ENCODE measurements at places on chromosomes 2 and 18.

DNA sequence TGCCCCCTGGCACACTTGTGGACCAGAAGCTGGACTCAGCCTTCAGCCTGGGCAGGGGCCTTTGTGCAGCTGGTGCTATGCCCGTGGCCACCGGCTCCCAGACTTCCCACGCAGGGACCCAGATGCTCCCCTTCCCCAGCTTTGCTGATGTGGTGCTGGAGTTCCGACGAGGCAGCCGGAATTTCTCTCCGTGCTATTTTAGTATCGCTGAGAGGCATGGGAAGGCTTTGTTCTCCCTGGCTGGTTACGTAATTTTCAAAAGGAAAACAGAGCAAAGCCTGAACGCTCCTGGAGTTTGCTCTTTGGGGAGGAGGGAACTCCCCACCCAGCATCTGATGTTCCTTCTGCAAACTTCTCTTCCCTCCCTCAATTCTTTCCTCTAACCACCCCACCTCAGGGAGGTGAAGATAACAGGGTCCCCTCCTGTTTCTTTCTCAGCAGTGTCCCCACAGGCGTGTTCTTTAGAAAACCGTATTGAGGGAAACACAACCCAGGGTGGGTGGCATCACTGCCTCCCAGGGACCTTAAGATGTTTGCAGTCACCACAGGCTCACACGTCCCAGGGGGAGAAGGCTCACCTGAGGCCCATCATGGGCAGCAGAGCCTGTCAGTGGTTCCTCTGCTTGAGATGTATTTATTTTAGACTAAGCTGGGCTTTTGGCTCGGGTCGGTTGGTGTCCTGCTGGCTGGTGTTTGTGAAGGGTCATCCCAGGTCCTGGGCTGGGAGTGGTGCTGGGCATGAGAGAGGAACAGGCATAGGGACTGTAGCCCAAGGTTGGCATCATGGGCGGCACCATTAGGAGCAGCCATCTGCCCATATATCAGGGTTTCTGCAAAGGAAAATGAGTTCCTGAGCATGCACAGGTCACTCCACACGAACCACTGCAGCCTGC, 95.0 kb downstream of the MAPK4 start:
- DNase-seq: no peak

GRCh38 chr2:130744287-130745117, 10.8 kb upstream of the AMER3 start:
- DNase-seq: no peak

- no peak for DNase-seq
Measured at GRCh38 chr2:224195925-224196571, 157.0 kb upstream of the SERPINE2 start.

- DNase-seq: no peak
Measured at GRCh38 chr18:76756531-76757253, 65.7 kb upstream of the ZNF236 start.

- no peak for DNase-seq
Measured at GRCh38 chr2:20596973-20597859, 53.7 kb downstream of the HS1BP3 start.

DNA sequence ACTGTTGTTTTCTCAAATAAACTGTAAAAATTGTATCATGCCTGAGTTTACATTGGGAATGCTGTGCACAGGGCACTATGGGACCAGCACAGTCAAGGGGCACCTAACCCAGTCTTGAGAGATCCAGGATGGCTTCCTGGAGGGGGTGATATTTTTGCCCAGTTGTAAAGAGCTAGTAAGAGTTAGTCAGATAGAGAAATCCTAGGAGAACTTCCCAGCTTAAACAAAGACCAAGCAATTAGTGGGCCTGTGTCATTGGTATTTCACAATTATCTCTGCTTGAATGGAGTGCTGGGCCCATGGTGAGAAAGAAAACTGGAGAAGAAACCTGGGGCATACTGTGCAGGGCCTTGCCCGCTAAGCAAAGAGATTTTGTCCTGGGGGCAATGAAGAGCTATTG, 12.2 kb downstream of the XDH start:
- no peak for DNase-seq

- no peak for DNase-seq
Measured at GRCh38 chr2:203690441-203691047, 15.9 kb upstream of the CD28 start.

DNA sequence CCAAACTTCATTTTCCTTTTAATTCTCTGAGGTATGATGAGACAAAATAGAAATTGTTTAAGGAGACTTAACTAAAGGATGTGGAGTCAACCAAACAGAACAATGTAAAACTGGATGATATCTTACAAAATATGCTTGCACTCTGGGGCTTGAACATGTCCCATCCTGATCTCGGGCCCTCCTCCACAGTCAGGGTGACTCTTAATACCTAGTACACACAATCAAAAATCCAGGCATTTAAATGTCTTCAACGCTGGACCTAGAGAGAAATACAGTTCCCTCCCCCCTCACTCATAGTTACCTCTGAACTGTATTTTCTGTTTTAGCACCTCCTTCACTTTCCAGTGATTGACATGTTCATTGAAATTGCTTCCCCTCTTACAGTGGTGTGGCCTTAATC, 36.9 kb upstream of the SERPINB2 start:
- DNase-seq: no peak

GRCh38 chr18:26458526-26459232, 89.7 kb downstream of the KCTD1 start:
- no peak for DNase-seq

GRCh38 chr2:100765481-100765880, 54.5 kb upstream of the NPAS2 start:
- no peak for DNase-seq

DNA sequence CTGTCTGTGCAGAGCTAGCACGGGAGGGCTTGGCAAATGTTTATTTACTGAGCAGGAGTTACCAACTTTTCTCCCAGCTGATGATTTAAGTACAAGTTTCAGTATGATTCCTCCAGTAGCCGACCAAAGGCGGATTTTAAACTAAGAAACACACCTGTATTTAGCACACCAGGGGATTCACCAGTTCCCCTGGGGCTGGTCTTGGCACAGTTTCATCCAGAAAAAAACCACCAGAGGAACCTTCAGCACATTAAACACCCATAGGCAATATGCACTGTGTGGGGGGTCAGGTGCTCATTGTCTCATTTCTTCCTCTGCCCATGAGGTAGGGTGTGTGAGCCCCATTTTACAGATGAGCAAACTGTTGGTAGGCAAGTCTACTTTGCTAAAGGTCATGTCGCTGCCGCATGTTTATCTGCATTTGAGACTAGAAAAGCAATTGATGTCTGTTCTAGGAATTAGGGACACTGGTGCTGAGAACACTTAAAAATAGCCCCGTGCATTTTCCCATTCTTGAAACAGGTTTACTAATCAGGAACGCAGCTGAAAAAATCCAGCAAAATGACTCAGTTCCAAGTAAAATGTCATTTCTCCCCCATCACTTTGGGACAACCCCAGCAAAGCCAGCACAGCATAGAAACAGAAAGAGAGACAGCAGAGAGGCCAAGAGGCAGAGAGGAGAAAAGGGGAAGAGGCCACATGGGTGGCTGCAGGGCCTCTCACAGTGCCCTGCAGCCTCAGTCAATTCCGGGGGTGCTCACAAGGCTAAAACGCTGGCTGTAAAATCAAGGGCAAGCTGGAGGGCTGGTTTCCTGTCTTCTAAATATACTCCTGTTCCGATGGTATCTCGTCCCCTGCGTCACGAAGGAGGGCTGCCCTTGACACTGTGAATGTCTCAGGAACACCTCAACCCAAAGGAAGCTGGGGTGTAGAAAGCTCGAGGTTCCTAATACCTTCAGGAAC, 166.8 kb upstream of the ID2 start:
- DNase-seq: peak; percentile 39

- DNase-seq: no peak
Measured at GRCh38 chr2:150282357-150282756, 205.1 kb downstream of the RND3 start.

DNA sequence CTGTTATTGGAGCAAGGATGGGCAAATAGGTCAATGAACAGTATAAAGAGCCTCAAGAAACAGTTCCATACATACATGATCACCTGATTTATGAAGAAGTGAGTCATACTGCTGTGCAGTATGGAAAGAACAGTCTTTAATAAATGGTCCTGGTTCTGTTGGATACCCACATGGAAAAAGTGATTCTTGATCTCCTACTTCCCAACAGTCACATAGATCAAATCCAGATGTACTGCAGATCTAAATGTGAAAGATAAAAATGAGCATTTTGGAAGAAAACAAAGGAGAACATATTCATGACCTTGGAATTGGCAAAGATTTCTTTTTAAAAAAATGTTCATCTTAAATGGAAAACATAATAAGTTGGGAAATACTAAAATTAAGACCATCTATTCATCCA, 75.8 kb downstream of the CCDC148 start:
- DNase-seq: no peak

DNA sequence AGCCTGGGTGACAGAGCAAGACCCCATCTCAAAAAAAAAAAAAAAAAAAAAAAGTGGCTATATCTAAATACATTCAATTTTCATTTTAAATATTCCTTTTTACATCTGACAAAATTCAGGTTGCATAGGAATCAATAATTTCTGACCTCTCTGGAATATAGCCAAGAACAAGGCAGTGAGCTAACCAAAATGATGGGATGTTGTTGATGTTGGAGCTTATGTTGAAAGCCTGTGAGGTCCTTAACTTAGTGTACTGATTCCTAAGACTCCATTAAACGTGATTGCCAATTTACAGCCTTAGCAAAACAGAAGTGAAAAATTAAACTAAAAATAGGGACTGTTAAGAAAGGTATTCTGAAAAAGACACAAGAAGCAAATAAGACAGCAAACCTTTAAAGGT, 109.6 kb downstream of the MEP1B start:
- DNase-seq: no peak

DNA sequence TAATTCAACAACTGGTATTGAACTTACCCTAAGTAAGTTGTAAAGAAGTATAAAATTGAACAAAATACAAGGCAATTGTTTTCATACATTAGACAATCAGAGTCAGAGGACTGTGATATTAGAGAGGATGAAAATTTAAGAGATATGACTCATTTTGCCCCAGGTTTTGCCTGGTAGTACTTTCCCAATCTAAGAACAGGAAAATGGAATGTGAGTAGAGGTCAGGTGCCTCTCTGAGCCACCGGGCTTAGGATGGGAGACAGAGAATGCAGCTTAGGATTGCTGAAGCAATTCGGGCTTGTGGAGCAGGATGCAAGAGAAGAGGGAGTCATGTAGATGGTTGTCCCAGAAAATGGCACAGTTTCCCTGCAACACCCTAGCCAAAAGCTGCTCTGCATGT, 219.7 kb upstream of the CHST9 start:
- no peak for DNase-seq

DNA sequence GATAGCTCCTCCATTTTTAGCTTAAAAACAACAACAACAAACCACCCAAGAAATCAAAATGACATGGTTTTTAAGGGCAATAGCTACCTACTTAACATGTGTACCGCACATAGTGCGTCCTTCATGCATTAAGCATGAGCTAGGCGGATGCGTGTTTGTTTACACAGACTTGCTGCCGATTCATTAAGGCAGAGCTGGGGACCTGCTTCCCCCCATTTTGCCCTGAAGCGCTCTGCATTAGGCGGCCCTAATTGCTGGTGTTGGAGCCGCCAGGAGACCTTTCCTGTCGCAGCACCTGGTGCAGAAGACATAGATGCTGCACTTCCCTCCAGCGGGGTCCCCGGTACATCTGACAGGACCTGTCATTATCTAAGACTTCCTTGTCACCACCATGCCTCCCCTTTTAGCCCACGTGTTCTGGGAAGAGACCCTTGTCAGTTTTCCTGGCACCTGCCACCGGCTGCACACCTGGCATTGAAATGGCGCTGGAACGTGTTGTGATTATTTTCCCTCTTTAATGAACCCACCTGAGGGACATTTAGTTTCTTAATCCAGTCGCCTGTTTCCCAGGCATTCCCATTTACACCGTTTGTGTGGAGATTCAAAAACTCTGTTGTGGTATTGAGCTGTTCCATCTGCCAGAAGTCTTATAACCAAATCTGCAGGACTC, 261.1 kb upstream of the RAB12 start:
- DNase-seq: no peak

DNA sequence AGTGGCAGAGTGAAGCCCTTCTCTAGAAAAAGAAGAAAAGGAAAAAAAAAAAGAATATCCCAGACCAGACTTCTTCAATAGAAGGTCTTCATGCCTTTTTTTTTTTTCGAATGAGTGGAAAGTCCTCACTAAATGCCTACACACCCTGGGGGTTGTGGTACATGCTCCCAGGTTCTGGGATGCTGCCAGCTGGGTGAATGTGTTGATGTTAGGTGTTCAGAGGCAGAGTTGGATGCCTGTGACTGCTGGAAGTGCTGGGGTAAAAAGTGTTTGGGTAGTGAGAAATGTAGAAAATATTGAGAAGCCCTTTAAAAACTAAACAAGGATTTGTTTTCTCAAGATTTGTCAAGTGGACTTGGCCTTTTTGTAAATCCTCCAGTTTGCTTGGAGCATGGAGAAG, 318.6 kb downstream of the SLC4A3 start:
- DNase-seq: no peak

DNA sequence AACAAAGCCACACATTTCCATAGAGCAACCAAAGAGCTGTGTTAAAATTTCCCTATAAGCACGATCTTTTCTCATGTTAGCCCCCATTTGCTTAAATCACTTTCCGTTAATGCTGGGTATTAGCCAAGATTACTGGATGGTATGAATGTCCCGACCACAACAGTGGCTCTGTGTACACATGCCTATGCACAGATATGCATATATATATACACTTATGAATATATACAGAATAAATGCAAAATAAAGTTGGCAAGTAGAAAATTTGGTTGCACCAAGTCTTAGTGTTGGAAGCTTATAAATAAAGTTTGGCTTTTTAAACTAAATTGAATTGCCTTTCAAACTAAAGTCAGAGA, 265.9 kb upstream of the ETAA1 start:
- no peak for DNase-seq
